Suprapubic skin (tissue), 4 donors: ENCODE measurements at places on chromosomes 6 and 20.

DNA sequence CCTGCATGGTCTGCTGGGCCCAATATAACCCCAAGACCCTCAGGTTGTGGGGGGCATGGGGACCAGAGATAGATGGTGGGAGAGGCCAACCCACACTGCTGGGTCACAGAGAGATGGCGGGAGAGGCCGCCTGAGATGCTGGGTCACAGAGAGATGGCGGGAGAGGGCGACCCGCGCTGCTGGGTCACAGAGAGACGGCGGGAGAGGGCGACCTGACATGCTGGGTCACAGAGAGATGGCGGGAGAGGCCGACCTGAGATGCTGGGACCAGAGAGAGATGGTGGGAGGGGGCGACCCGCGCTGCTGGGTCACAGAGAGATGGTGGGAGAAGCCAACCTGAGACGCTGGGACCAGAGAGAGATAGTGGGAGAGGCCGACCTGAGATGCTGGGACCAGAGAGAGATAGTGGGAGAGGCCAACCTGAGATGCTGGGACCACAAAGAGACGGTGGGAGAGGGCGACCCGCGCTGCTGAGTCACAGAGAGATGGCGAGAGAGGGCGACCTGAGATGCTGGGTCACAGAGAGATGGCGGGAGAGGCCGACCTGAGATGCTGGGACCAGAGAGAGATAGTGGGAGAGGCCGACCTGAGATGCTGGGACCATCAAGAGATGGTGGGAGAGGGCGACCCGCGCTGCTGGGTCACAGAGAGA is 133.2 kb downstream of the DLL1 start:
- DNase-seq, result no peak

DNA sequence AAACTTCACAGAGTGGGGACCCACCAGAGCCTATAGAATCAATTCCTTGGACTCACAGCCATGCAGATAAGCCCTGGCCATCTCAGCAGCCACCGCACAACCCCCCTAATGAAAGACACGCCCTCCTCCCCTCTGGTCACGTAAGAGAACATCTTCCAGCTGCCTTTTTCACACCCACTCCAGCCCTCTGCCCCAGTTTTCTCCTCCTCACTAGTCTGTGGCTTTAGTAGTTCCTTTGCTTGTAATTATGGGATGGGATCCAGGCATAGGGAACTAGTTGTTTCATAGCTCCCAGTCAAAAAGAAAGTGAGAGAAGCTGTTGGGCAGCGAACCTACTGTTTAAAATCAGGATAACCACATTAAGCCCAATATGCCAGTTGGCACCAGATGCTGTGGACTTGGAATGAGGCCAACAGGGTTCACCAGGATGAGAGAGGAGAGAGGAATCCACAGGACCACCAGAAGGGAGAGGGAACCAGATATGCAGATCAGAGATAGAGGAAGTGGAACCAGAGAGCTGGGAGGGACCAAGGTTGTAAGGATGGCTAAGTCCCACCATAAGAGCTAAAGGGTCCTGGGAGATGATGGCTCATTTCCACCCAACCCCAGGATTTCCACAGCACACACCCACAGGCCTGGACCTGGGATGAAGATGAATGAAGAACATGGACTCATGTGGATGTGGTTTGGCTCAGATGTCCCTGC is 9.0 kb upstream of the BTN3A1 start:
- DNase-seq, result no peak

- peak; percentile 81 for DNase-seq
These were observed 161.8 kb upstream of the SCGN start for GRCh38 chr6:25490018-25490801.

DNA sequence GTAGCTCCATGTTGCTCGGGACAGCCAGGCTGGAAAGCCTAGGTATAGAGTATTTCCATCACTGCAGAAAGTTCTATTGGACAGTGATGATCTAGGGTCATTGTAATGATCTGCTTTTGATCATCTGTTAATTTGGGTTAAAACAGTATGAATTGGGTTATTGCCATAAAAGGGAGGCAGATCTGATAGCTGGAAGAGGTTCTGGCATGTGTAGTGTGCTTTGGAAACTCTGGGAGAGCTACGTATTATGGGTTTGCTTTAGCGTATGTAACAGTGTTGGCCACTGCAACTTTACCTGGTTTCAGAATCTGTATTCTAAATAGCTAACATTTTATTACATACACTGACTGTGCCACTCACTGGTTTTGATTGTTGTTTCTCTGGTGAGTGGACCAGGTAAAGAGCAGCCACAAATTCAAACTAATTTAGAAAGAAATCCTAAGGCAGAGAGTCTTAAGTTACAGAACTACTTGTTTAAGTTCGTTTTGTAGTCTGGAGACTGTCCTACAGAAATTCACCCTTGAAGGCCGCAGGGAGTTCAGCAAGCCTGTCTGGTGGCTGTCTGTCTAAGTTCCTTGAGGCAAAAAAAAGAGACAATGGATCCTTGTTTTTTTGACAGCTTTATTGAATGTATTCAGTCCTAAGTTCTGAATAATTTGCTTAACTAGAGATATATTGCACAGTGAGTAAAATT is 300.3 kb downstream of the PRL start:
- DNase-seq, result no peak

GRCh38 chr6:6179858-6180623 is 140.4 kb downstream of the F13A1 start:
- no peak for DNase-seq

DNA sequence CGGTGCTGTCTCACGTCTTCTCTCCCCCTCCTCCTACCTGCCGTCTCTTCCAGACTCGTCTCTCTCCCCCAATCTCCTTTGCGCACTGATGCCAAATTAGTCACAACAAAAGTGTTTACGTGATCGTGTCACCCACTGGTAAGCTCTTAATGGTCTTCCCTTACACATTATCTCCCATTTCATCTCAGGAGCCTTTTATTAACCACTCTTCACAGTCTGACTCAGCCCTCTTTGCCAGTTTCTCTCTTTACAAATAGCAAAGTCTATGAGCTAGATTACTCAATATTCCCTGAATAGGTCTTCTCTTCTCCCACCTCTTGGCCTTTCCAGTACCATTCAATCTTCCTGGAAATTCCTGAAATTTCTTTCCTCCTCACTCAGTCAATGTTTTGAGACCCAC is 247.0 kb downstream of the ESR1 start:
- DNase-seq, result no peak

DNA sequence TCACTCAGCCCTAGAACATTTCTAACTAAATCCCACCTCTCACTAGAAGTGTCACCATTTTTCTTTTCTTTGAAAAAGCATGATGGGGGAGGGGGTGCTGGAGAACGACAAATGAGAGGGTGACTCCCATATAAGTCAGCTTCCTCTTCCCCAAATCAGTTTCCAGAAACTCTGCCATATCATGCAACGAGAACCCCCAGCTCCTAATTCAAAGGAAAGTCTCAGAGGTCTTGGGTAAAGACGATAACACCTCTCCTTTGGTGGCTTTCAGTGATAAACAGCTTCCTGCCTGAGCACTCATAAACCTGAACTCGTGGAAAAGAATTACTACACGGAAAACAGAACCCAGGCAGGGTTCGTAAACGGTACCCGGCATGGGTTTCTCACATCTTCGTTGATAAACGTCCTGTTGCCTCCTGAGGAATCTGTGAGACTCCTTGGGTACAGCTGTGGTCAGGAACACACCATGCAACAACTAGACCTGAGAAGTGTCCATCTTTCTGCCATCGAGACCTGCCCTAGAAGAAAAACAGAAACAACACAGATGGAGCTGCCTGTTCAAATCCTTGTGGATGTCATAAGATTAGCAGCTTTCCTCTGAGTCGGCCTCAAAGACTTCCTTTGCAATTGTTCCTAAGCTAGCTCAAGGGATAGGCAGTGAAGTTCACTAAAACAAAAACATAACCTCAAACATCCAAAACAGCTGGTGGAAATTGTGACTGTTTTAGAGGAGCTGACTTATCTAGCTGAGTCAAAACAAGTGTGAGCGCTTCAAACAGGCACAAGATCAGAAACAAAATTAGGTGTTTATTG is 185.8 kb upstream of the PRDM1 start:
- DNase-seq, result no peak

- no peak for DNase-seq
These were observed 40.4 kb upstream of the TBC1D7 start for GRCh38 chr6:13368731-13369115.

- no peak for DNase-seq
These were observed 253.4 kb downstream of the SOD2 start for GRCh38 chr6:159439651-159440050.

GRCh38 chr6:52457096-52457495 is 37.0 kb downstream of the EFHC1 start:
- no peak for DNase-seq

GRCh38 chr6:136788069-136788902 is 4.0 kb downstream of the MAP3K5 start:
- no peak for DNase-seq

DNA sequence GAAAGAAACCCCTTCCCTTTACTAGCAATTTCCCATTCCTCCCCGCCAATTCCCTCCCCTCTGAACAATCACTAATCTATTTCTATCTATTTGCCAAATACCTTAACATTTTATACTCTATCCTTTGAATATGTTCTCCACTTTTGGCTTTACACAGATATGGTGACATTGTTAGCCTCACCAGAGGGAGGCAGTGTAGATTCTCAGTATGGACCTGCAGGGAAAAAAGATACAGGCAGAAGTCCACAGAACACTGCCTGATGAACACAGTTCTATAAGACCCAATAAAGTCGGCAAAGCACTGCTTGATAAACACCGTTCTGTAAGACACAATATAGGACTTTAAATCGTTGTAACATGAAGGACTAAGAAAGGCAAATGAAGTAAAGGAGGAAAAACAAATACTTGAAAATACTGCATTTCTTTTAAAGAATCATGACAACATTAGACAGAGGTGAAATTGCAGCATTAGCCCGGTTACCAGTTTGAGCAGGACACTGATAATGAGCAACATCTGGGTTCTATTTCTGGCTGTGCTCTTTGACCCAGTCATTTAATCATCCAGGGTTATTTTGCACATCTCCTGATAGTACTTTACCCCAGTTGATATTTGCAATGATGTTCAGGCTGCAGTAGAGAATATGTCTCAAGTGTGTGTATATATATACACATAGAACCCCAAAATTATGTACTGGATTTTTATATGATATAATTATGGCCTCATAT is 296.8 kb downstream of the UTRN start:
- no peak for DNase-seq

DNA sequence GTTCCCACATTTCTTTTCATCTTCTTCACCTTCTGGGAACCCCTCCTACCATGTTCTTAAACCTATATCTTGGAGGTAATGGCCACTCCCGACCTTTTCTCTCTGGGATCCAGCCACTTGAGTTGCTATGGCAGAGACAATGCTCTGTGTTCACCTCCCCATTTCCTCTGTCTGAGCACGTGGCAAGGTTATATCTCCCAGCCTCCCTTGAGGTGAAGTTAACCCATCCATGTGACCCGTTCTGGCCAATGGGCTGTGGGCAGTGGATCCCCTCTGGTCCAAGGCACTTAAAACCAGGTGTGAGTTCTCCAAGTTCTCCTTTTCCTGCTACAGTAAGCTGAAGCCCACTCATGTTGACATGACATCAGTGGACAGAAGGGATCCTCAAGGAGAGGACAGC is 261.4 kb downstream of the LRFN2 start:
- DNase-seq, result no peak

GRCh38 chr6:66496659-66497058 is 789.6 kb upstream of the EYS start:
- no peak for DNase-seq

DNA sequence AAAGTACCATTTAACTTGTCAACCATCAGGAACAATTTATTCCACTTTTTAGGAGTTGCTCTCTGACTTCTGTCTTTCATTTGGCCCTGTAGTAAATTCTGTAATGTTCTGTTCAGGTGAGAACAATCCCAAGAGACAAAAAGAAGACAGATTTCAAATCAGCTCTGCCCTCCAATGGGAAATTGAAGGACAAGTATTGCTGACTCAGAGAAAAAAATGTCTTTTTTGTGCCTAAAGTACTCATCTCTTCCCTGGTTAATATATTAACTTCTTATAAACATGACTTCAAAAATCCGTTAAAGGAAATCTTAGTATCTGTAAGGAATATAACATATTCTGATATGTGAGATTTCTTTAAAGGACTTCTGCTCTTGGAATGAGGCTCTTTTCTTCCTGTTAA is 38.6 kb upstream of the SCGN start:
- DNase-seq, result no peak

GRCh38 chr20:2693286-2694007 is 867 bp downstream of the EBF4 start:
- peak; percentile 76 for DNase-seq

GRCh38 chr6:46014046-46014445 is 1.6 kb downstream of the CLIC5 start:
- no peak for DNase-seq

- DNase-seq, result no peak
These were observed 86.2 kb downstream of the AHI1 start for GRCh38 chr6:135411339-135411738.

- DNase-seq, result no peak
These were observed 5.2 kb downstream of the EBF4 start for GRCh38 chr20:2697768-2698167.

DNA sequence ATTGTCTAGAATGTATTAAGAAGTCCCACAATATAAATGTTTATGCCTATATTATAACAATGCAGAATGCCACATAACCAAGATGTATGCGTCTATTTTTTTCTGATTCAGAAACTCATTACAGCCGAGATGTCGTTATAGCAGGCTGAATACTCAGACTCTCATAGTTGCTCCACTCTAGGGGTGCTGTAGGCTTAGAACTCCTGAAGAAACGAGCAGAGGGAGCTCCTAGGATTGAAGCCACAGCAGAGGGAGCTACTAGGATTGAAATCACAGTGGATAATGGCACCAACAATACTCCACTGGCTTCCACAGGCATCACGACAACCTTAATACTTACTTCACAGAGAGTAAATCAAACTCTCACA is 208.9 kb downstream of the KIF16B start:
- DNase-seq, result no peak

GRCh38 chr6:32088487-32089049 is 20.6 kb downstream of the TNXB start:
- peak; percentile 66 for DNase-seq

- no peak for DNase-seq
These were observed 78.6 kb upstream of the RBM24 start for GRCh38 chr6:17202526-17202925.

DNA sequence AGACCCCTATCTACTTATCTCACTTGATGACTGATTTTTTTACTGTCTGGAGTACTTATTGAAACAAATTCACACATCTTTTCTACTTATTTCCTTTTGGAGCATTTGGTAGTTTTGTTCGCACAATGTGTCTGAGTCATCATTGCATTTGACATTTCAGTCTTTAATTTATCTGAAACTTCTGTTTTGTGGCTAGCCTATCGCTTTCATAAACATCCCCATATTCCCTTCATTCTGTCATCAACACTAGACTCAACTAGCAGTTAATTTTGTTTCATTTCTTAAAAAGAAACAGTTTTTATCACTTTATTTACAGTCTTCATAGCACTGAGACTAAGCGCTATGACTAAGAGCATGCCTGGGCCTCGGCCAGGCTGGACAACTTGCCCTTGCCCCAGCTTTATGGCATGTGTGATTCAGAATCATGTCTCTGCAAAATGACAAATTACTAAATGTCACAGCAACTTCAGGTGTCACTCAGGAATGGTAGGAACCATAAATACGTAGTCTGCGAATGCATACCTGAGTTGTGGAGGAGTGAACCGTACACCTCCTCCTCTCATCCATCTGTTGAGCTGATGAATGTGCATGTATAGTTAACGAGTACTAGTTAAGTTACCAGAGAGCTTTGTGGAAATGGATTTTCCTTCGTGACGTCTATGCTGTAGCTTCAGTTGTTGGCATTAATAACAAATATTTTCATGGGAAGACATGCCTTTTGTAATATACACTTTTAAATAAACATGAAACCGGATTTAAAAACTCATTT is 16.2 kb downstream of the L3MBTL3 start:
- DNase-seq, result no peak
